Progenitor cell of endocrine pancreas (in vitro differentiated cells): ENCODE measurements at places on chromosomes 7 and 10. TPM values are rescaled to one million over a fixed set of nuclear protein-coding genes. Genes with fewer than 3 reads are reported as not detected.

- peaks cover 4% of the 10 kb centered on the region for H3K4me1 ChIP-seq
- H3K27me3 ChIP-seq: no peaks in the 10 kb centered on the region
- peaks cover 18% of the 10 kb centered on the region for H3K36me3 ChIP-seq
- no peak overlapping the region for H3K27ac ChIP-seq
Measured at GRCh38 chr7:95209788-95210187, 114.5 kb downstream of the PON1 start.

The ZNF800 gene
- 27.5 and 28.2 TPM in 2 replicates for total RNA-seq

DNA sequence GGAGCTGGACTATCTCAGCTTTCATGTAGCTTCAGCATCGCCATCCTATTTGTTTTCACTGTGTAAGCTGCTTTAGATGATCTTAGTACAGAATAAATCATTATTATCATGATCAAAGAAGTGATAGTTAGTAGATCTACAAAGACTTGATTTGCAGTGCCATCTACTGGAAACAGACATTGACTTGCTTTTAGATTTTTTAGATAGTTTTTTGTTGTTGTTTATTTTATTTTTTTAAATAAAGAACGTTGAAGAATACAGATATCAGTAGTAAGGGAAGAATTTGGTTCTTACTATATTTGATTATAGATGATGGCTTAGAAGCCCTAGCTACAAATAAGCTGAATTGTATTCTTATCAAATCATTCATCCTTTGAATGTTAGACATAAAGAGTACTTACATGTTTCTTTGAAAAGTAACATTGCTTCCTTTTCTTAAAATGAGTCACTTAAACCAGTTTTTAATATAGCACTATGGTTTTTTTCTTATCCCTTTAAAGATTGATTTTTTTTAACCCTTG, 6.3 kb upstream of the SFMBT2 start:
- no peak overlapping the region for H3K4me3 ChIP-seq
- peaks cover 66% of the 10 kb centered on the region for H3K27me3 ChIP-seq
- H3K4me1 ChIP-seq: peaks cover 4% of the 10 kb centered on the region
- H3K36me3 ChIP-seq: no peaks in the 10 kb centered on the region

- H3K27ac ChIP-seq: no peak overlapping the region
- DNase-seq: no peak
Measured at GRCh38 chr7:54689394-54690049, 69.5 kb downstream of the SEC61G start.

DNA sequence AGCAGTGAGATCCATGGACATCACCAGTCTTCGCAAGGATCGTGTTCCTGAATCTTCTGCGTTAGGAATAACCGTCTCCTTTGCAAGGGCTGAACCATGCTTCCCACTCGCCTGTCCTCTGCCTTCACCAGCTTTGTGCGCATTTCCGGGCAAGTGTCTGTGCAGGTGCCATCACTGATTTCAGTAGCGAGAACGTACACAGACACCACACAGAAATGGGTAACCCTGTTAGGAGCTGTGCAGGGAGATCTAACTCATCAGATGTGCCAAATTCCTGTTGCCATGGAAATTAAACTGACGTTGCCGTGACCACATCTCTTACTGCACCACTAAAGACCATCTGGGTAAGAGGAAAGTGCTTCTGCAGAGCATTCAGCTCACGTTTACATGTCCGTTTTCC, 146.3 kb downstream of the DIP2C start:
- no peak overlapping the region for H3K27ac ChIP-seq
- H3K27me3 ChIP-seq: no peaks in the 10 kb centered on the region
- DNase-seq: no peak
- H3K36me3 ChIP-seq: no peaks in the 10 kb centered on the region
- H3K4me1 ChIP-seq: peaks cover 23% of the 10 kb centered on the region

DNA sequence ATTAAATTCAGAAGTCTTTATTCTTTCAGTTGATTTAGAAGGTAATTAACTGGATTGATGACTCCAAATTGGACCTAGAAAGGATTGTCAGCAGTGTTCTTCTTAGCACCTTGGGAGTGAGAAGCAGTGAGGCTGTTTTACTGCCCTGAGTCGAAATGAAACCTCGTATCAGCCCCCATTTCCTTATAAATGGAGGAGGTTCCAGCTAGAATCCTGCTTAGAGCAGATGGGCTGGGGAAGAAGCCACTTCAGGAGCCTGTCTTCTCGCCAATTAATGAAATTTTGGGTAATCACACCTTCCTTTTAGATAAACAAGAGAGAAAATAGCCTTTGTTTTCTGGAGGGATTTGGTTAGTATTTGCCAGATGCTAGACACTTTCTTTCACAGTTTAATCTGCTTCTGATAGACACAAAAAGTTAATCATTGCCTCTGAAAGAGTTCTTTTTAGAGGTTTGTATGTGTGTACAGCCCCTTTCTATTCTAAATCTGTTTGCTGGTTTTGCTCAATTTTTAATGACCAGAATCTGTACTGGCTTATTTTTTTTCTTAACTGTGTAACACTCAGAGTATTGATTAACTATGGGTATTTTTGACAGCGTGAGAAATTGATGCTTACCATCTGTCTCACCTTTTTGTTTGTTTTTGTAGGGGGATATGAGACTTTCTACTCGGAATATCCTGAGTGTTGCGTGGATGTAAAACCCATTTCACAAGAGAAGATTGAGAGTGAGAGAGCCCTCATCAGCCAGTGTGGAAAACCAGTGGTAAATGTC, 4.6 kb downstream of the DUSP5 start:
- H3K36me3 ChIP-seq: peaks cover 20% of the 10 kb centered on the region
- no peak for DNase-seq
- H3K4me3 ChIP-seq: peak overlapping the region; percentile 88
- peaks cover 46% of the 10 kb centered on the region for H3K4me1 ChIP-seq
